Endothelial cell of umbilical vein (primary cell): ENCODE measurements at places on chromosomes 1 and 21.
A peak's percentile ranks its signal among the peaks of the same experiment; 100 is the strongest.

DNA sequence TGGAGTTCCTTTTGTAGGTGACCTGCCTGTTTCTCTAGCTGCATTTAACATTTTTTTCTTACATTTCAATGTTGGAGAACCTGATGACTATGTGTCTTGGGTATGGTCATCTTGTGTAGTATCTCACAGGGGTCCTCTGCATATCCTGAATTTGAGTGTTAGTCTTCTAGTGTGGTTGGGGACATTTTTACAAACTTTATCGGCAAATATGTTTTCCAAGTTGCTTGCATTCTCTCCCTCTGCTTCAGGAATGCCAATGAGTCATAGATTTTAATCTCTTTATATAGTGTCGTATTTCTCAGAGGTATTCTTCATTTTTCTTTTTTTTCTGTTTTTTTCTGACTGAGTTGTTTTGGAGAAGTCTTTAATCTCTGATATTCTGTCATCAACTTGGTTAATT is 684.0 kb downstream of the NCAM2 start:
- DNase-seq = no peak

DNA sequence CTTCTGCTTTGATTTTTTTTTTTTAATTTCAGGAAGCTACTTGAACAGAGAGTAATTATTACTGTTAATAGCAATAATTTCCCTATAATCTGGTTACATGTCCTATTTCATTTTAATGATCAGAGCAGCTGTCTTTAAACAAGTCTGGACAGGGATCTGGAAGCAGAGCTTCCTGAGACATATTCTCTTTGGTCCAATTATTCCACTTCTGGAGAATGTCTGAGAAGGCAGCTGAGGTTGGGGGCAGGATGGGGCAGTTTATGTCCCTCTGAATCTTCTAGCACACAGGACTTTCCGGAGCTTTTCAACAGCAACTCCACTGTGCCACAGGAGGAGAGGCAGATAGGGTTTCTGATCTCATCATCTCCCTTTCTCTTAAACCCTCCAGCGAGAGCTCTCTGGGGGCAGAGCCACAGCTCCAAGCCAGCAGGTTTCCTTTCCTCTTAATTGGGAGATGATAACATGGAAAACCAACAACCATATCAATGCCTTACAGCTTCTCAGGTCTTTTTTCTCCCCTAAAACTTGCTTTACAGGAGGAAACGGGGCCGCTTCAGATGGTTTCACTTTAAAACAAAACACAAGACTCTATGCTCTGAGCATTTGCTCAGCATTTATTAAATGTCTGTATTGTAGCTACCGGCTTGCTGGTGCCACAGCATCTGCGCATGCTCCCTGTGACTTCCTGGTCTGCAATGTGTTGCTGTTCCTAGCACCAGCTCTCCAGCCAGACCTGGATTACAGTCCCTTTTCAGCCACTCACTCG is 425.7 kb upstream of the USP24 start:
- peak; percentile 78 for DNase-seq

GRCh38 chr1:237012788-237013383 is 8.6 kb upstream of the MT1HL1 start:
- no peak for DNase-seq

DNA sequence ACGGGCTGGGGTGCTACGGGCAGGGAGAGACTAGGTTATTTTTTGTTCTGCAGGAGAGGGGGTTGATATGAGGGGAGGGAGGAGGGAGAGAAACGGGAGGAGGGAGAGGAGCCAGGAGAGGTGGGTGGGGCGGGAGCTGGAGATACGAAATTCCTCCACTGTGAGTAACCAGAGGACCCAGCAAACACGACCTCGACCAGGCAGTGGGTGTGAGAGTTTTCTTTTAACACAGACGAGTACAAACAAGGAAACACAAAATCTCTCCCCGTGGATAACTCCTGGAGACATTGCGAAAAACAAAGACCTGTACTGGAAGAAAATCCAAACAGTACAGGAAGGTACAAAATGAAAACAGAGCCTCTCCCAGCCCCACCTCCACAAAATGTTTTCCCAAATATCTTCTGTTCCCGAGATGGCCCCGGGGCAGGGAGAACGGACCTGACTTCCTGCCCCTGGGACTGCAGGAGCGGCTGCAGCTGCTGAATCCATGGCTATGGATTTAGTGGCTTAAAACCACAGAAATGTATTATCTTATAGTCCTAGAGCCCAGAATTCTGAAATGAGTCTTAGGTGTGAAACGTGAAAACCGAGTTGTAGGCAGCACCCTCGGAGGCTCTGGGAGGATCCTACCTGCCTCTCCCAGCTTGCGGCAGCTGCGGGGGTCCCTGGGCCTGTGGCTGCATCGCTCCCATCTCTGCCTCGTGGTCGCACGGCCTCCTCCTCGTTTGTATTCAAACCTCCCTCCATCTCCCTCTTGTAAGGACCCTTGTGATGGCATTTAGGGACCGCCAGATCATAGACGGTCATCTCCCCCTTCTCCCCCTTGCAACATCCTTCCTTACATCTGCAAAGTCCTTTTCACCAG is 82.2 kb downstream of the RIPK4 start:
- no peak for DNase-seq

GRCh38 chr1:12173631-12174121 is 6.9 kb downstream of the TNFRSF1B start:
- no peak for DNase-seq

DNA sequence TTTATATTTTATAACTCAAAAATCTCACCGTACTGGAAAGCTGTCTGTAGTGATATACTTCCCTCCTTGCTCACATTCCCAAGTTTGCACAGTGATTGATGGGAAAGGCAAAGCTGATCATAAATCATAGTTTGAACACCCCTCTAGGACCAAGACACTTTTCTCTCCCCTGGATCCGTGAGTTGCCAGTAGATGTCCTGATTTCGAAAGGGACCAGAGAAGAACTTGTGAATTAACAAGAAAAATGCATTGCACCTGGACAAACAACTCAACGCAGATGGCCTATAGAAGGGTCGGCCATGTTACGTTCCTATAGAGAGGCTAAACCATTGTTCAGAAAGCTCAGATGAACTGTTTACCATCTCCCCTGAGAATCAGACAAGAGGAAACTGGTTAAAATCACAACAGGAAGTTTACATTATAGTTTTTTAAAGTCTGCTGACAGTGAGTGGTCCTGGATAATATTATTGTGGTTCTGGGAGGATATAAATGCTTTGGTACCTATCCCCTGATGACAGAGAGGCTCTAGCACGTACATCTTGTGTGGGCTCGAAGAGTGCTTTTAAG is 124.0 kb upstream of the SLC45A1 start:
- peak; percentile 36 for DNase-seq

DNA sequence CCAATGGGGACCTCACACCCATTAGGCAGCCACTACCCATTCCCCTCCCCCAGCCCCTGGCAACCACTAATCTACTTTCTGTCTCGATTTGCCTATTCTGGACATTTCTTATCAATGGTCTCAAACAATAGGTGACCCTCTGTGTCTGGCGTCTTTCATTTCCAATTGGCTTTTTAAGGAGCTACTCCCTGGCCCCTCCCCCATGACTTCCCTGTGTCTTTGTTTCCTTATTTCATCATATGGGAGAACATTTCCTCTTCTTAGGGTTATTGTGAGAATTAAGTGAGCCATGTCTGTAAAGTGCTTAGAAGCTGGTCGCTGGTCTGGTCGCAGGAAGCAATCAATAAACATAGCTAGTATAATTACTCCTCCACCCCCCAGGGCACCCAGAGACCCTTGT is 80.9 kb downstream of the SPSB1 start:
- peak; percentile 78 for DNase-seq

DNA sequence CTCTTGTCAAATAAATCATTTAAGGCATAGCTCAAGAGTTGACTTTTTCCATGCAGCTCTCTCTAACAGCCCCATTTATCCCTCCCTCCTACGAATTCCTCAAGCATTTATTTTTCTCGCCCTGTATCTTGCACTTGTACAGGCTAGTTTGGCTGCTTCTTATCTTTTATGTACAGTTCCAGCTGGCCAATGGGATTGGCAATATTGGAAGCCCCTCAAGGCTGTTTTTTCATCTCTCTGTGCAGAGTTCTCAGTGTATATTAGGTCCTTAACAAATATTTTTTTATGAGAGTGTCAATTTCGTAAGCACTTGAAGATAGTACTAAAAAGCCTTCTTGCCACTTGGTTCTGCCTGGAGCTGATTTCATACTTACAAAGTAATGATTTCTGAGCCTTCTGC is 356.0 kb downstream of the ST6GALNAC3 start:
- no peak for DNase-seq

DNA sequence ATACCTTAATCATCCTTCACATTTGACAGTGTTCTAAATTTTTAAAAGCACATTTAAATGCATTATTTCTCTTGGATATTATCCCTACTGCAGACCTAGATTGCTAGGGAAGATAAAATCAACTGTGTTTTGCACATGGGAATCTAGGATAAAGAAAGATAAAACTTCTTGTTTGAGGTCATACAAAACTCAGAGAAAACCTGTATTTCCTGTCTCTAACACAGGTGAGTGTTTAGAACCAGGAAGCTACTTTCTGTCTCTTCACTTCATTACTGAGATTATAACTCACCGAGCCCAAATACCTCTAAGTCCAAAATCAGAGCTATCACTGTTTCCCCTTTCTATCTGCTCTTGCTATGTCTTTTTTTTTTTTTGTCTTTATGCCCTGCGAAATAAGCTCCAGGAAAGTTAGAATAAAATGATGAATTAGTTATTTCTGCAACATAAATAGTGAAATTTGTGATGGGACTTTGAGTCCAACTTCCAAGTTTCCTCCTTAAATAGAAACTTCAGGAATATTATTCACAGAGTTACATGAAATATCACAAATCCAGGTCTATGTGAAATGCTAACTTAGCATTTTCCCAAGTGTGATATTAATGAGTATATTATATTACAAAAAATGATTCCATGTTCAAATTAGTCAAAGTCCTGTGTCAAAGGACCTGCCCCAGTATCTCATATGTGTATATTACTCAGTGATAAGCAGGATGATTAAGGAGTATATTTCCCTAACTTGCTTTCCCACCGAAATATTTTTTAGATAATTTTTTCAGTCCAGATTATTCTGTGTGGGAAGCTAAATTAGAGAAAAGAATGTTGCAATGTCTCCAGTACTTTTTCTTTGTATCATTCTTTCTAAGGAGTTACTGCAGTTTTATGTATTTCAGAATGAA is 226.4 kb downstream of the PLA2G4A start:
- no peak for DNase-seq

- DNase-seq = no peak
These were observed 193.5 kb upstream of the SAMSN1 start for GRCh38 chr21:14739590-14739989.

DNA sequence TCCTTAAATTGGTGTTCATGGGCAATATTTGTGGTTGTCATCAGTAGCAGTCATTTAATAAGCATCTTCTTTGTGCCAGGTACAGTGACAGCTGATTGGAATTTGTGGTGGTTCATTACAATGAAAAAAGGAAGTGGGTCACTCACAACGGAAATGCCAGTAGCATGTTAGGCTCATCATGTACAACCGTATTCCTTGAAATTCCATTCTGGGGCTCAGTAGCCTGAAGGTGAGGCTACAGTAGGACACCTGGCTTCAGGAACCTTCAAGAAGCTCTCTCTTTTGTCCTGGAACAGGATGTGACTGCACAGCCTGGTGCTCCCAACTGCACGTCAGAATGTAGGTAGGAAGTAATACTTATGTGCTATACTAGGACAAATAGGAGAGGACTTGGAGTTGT is 93.9 kb downstream of the ST3GAL3 start:
- DNase-seq = no peak

DNA sequence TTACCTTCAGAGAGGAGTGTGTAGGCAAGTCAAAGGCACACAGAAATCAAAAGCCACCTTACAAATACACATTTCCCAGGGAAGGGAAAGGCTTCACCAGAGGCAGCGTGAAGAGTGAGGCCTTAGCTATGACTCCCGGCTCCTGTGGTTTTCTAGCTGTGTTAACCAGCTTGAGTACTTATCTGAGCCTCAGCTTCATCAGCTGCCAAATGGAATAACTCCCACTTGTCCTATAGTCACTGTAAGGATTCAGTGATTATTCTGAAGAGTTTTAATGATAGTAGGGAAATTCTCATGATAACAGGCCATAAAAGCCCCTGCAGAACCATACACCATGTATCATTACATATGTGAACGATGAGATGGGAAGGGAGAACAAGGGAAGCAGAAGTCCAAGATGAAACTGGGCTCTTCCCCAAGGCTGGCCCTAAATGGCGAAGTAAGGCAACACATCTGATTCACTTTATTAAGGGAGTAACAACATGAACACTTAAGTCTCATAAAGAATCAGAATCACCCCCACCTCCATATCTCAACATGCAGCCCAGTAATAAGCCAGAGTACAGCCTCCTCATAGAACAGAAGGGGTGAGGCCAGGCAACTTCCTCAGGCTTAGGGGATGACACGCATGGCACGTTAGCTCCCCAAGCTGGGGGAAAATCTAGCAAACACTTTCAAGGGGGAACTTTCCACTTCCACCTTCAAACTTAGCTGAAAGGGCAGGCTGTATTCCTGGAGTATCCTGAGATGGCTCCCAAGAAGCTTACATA is 63.7 kb downstream of the SLC66A1 start:
- no peak for DNase-seq

- DNase-seq = no peak
These were observed 16.1 kb upstream of the CCDC27 start for GRCh38 chr1:3736131-3736561.

DNA sequence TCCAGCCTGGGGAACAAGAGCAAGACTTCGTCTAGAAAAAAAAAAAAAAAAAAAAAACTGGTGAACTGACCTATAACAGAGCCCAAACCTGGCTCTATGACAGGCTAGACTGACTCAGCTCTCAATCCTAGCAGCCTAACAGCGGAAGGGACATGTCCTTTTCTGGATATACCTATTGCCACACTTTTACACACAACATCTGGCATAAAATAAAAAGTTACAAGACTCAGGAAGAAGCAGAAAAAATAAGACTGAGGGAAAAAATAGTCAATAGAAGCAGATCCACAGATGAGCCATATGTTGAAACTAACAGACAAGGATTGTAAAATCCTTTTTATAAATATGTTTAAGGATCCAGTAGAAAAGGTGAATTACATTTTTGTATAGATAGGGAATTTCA is 57.5 kb upstream of the IPO9 start:
- DNase-seq = no peak

DNA sequence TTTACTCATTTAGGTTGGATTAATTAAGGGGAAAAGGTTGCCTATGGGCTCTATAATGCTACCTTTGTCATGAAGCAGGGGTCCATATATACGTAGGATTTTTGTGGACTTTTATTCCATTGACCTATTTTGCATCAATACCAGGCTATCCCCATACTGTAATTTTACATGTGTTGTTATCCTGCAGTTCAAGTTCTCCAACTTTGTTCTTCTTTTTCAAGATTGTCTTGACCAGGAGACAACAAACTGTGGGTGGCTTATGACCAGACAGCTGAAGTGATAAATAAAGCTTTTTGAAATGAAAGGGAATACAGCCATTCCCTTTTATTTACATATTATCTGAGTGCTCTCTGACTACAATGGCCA is 345.7 kb downstream of the BARHL2 start:
- no peak for DNase-seq

- no peak for DNase-seq
These were observed 13.9 kb downstream of the BSND start for GRCh38 chr1:55012661-55013060.

GRCh38 chr1:145895471-145895870 is 9.8 kb upstream of the ANKRD35 start:
- no peak for DNase-seq
